ENCODE measurements at places on chromosomes 11 and 22.

DNA sequence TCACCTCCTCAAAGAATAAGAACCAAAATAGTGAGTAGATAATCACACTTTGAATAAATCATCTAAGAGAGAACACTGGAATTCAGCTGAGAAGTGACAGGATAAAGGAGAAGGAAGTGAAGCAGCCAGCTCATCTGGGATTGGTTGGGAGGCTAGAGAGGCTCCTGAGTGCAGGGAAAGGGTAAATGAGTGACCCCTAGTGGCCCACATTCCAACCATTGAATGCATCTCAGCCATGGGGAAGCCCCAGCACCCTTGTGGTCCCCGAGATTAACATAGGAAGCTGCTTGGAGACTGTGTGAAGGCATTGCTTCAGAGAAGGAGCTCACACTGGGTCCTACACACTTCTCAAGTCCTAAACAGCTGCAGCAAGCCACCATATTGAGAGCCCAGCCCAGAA is 82.3 kb downstream of the JRKL start:
- no peak for DNase-seq

GRCh38 chr11:129896062-129896461 is 684 bp upstream of the NFRKB start:
- DNase-seq: no peak

GRCh38 chr22:37932821-37933578 is 20.4 kb downstream of the C22orf23 start:
- peak; percentile 9 for DNase-seq

- DNase-seq: peak; percentile 31
These were observed 241.3 kb upstream of the NCAM1 start for GRCh38 chr11:112719736-112720525.

DNA sequence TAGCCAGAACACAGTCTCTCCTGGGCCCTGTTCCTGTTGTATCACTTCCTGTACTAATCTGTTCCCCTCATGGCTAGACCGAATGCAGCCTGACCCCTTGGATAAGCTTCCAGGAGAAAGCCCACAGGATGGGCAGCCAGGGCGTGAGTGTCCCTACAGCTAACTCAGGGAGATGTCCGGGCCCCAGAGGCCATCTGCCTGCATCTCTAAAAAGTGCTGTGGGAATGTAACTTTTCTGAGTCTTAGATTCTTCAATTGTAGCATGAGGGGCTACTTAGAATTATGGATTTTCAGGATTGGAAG is 7.7 kb upstream of the MALAT1 start:
- DNase-seq: peak; percentile 53

DNA sequence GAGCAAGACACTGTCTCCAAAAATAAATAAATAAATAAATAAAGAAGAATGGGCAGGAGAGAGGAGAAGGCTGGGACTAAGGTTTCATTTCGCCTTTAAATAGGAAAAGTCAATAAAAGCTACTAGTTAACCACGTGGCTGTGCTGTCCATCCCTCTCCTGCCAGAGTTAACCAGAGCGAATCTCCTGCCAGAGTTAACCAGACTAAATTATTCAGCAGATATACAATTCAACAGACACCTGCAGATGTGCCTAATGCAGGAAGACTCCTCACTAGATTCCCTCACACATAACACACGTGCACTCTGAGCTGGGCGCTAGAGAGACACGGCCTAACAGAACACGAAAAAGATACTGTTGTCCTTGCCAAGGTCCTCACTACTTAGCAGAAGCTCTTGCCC is 156.1 kb downstream of the IGLL1 start:
- no peak for DNase-seq

DNA sequence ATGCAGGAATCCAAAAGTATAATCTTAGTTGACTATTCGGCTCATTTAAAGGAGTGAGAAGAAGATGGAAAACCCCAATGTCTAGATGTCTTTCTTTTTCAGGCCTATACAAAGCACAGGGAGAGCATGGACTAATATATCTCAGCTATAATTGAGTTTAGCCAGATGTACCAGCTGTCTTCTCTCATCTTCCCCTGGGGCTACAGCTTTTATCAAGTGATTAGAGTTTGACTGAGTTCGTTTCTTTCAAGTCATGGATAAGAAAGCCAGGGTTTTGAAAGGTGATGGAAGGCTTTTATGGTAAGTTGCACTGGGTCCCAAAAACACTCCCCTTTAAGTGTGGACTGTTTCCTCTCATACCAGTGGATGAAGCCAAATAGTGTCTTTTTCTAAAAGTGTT is 1172.8 kb upstream of the TENM4 start:
- no peak for DNase-seq

DNA sequence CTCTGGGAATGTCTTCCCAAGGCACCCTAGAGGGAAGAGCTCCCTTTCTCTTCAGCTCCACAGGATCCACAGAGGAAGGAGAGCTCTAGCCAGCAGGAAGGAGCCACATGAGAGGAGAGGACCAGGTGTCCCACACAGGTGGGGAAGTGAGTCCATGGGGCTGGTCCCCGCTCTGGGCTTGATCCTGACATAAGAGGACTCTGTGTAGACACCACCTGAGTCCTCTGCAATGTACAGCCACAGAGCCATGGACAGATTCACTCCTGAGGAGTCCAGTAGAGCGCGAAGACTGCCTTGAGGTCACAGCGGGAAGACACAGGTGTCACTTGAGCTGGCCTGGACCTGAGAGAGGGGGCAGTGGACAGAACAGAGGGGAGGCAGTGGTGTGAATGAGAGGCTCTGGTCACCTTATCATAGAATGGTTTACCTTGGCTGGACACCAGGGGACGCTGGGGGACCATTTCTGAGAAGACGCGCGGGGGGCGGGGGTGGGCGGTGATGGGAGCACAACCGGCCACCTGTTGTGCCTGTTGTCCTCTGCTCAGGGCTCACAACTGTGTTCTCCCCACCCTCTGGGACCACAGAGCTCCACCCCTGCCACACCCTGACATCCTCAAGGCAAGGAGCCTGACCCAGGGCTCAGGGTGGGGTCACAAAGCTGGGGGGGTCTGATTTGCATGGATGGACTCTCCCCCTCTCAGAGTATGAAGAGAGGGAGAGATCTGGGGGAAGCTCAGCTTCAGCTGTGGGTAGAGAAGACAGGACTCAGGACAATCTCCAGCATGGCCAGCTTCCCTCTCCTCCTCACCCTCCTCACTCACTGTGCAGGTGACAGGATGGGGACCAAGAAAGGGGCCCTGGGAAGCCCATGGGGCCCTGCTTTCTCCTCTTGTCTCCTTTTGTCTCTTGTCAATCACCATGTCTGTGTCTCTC is 128.2 kb downstream of the ZNF280B start:
- no peak for DNase-seq

DNA sequence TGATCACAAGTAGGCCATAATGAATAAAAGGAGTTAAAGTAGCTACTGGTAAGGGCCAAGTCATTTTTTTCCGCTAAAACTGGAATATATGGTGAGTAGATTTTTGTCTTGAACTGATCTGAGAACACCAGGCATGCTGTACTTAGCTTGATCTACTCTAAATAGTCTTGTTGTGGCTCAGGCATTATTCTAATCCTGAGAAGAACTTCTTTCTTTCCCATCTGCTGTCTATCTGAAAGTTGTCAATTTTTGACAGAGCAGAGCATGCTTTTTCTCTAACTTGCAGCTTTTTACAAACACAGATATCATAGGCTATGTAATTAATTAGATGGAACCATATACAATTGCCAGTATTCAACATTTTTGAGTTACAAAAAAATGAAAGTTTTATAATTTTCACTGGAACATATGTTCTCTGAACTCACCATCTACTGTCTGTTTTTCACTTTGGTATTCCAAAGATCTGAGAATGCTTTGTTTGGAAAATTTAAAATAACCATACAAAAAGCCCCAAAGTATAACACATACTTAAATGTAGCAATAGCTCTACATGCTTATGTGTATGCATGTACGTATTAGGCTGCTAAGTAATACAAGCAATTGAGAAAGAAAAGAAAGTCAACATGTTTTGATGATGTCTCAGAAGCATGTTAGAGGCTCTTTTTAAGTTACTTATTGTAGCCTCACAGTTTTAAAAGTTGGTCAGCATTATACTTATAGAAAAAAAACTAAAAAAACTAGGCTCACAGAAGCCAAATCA is 542.7 kb upstream of the LUZP2 start:
- no peak for DNase-seq

GRCh38 chr11:79932612-79933011 is 491.8 kb upstream of the TENM4 start:
- no peak for DNase-seq

- peak; percentile 40 for DNase-seq
These were observed 33.2 kb upstream of the ZBTB16 start for GRCh38 chr11:114026355-114026754.

GRCh38 chr11:74672956-74673692 is 58.1 kb downstream of the CHRDL2 start:
- peak; percentile 99 for DNase-seq

- DNase-seq: no peak
These were observed 55.1 kb downstream of the DLG2 start for GRCh38 chr11:85572056-85572455.

GRCh38 chr11:118694771-118695170 is 15.3 kb upstream of the TREH start:
- no peak for DNase-seq

DNA sequence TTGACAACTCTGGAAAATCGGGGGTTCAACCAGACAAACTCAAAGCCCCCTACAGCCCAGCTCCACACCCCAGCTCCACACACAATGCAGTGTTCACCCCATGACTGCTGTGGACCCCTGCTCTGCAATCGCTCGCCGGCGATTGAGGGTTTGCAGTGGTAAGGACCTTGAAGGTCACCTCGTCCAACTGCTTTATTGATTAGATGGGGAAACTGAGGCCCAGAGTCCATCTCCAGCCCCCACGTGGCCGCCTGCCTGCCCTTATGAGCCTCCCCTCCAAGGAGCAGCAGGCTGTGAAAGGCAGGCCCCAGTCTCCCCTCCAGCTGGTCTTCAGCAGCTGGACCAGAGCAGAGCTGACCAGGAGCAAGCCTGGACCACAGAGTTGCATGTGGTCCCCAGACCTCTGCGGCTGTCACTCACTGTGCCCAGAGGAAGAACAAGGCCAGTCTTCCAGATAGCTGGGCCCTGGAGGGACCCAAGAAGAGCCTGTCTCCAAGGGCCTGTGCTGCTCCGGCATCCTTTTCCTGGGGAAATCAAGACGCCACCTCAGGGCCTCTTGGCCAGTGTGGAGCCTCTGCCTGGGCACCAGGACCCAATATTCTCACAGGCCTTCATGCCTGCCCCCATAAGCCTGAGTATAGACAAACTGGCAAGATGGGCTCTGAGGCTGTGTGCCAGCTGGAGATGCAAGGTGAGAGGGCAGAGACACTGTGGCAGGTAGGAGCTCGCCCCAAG is 8.8 kb upstream of the LINC01488 start:
- no peak for DNase-seq

DNA sequence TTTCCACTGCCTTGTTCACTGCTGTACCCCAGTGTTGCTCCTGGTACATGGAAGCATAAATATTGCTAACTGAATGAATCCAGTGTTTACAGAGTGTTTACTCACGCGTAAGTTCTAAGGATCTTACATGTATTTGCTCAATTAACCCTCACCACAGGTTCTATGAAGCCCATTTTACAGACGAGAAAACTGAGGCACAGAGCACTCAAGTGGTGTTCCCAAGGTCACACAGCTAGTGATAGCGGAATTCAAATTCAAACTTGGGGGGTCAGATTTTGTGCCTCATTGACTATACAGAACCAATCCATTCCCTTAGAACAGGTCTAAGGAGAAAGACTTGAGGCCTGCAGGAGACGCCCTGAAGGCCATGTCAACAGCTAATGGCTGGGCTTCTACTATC is 72.3 kb downstream of the PLEKHA7 start:
- no peak for DNase-seq

DNA sequence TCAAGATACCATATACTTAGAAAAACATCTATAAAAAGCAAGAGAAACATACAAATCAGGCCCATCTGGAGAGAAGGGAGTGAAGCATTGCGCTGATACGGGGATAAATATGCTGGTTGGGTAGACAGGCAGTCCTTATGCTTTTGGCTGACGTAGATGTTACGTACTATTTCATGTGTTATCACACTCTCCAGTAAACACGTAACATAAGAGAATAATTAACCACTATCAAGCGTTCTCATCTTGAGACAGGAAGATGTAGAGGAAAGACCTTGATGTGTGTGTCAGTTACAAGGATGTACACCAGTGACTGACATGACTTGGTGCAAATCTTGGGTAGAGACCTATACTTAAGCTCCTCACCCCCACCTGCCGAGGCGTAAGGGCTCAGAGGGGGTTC is 86.7 kb upstream of the PRODH start:
- no peak for DNase-seq

GRCh38 chr11:75275581-75275980 is 35.0 kb downstream of the TPBGL start:
- DNase-seq: no peak

DNA sequence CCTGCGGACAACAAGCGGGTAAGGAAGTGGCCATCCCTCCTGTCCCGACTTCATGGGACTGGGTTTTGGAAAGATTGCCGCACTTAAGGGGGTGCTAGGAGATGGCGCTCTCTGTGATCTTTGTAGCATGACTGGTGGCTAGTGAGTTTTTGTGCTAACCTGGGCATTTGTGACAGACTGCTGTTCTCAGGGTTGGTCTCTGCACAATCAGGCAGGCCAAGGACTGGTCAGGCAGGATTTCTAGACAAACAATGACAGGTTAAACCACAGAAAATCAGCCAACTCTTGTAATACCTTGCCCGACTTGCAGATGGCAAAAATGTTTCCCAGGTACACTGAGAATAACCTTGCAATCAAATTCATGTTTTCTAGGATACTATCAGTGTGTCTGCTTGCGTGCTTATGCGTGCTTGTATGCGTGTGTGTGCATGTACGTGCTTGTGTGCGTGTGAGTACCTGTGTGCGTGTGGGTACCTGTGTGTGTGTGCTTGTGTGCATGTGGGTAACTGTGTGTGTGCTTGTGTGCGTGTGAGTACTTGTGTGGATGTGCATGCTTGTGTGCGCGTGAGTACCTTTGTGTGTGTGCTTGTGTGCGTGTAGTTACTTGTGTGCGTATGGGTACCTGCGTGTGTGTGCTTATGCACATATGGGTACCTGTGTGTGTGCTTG is 25.6 kb upstream of the SORL1-AS1 start:
- no peak for DNase-seq

GRCh38 chr11:45818961-45819605 is 14.1 kb downstream of the SLC35C1 start:
- no peak for DNase-seq

DNA sequence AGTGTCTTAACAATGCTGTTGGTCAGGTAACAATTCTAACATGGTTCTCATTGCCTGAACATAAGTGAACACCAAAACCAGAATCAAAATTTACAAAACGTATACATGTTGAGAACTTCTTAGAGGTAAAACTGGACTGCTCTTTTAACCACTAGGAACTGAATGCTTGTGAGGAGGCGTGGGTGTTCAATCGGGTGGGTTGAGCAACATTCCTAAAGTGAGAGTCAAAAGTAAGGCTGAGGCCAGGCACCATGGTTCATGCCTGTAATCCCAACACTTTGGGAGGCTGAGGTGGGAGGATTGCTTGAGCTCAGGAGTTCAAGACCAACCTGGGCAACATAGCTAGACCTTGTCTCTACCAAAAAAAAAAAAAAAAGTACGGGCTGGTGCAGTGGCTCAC is 11.5 kb downstream of the PPME1 start:
- no peak for DNase-seq

GRCh38 chr11:83521647-83522596 is 235.8 kb upstream of the CCDC90B start:
- peak; percentile 4 for DNase-seq

- DNase-seq: no peak
These were observed 3.8 kb upstream of the C11orf91 start for GRCh38 chr11:33704240-33705002.

- DNase-seq: no peak
These were observed at the start of gene CALCA for GRCh38 chr11:14971865-14972580. Gene CALCA, minus strand, starts transcription at chr11:14972351. Its CDS starts 1,159 bp downstream, at chr11:14971192.
